ENCODE measurements at places on chromosomes 16 and 17. TPM values are rescaled to one million over a fixed set of nuclear protein-coding genes. Genes with fewer than 3 reads are reported as not detected.

Gene TRIM37
- total RNA-seq, result 47.8 TPM

Gene CCL3
- not detected for total RNA-seq

Gene OVCA2
- total RNA-seq, result 91.2 TPM

Gene GP1BA
- total RNA-seq, result not detected

Gene IRF8
- total RNA-seq, result not detected

Gene SNX20
- total RNA-seq, result not detected

Gene EPX
- total RNA-seq, result not detected

Gene TTYH2
- 3.8 TPM for total RNA-seq

Gene MMP28
- 31.8 TPM for total RNA-seq

Gene CES1
- total RNA-seq, result 0.43 TPM

Gene TP53TG3
- not detected for total RNA-seq

Gene TMEM235
- not detected for total RNA-seq

Gene IGSF6
- 0.07 TPM for total RNA-seq

Gene CACNG1
- not detected for total RNA-seq

Gene FAM117A
- 3.5 TPM for total RNA-seq

Gene ZNF19
- 2.8 TPM for total RNA-seq

Gene SLC13A2
- total RNA-seq, result not detected

Gene KRTAP2-2
- not detected for total RNA-seq

Gene ZFP3
- total RNA-seq, result 1.6 TPM

Gene TBX6
- 0.85 TPM for total RNA-seq

Gene CCL17
- total RNA-seq, result not detected

Gene CMIP
- 14.4 TPM for total RNA-seq

Gene KRTAP17-1
- total RNA-seq, result not detected

Gene TBC1D3D
- total RNA-seq, result under 0.01 TPM

Gene MILR1
- total RNA-seq, result 0.68 TPM

Gene NUTF2
- 140 TPM for total RNA-seq

Gene ANKS4B
- total RNA-seq, result not detected

Gene SDK2
- total RNA-seq, result 4.4 TPM

Gene KRTAP4-9
- total RNA-seq, result not detected

Gene CAVIN1
- 146 TPM for total RNA-seq
